ENCODE measurements at places on chromosomes 4 and X.

GRCh38 chr4:22238742-22239141 is 277.1 kb downstream of the ADGRA3 start:
- no peak for DNase-seq

DNA sequence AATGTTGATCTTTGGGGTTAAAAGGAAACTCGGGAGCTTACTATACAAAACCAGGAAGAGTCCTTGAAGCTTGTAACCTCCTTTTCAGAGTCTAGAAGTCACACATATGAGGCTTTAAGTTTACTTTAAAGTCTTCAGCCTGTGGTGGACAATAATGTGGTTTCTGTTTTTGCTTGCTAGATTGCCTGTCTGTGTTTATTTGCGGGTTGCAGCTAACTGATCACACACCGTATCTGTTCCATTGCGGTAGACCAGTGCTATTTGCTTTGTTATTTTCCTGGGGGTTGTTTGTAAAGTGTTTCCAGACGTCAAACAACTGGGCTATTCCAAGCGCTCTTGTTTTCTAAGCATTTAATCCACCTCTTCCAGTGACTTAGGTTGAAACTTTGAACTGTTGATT is 143.0 kb upstream of the GYPA start:
- no peak for DNase-seq

DNA sequence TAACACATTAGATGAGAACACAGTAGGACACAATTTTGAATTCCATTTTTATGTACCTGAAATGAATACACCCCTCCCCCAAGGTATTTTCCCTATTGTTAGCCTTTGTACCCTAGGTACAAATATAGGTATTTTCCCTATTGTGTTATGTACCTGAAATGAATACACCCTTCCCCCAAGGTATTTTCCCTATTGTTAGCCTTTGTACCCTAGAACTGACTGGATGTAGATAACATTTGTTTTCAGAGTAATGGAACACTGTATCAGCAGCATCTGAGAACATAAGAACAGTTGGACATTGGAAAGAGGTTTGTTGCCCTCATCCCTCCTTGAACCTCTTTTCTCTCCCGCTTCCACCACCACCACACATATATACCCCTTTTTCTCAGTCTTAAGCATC is 37.6 kb downstream of the YIPF6 start:
- no peak for DNase-seq

- no peak for DNase-seq
Observed at GRCh38 chr4:82500435-82501153, 61.2 kb downstream of the TMEM150C start.

- DNase-seq: no peak
Observed at GRCh38 chr4:138910195-138910913, 105.2 kb upstream of the NOCT start.

DNA sequence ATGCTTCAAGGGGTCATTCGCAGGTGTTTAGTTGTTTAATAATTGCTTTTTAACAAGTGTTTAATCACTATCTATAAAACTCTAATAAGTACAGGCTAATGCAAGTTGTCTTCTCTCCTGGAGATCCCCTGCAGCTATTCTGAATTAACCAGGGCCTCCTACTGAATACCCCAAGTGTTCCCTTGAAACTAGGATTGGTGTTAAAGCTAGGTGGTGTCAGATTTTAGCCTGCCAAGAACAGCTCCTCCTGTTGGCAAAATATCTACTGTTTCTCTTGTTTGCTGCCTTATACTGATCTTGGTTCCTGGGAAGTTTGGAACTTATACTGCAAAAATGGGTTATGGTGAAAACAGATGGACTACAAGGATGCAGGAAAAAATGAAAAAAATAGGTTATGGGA is 26.1 kb upstream of the TMEM154 start:
- DNase-seq: no peak

GRCh38 chr4:163744861-163745260 is 250.4 kb downstream of the TMA16 start:
- no peak for DNase-seq

GRCh38 chrX:6363188-6363587 is 134.5 kb upstream of the NLGN4X start:
- DNase-seq: no peak

- DNase-seq: no peak
Observed at GRCh38 chrX:48945517-48946348, 11.7 kb downstream of the OTUD5 start.

DNA sequence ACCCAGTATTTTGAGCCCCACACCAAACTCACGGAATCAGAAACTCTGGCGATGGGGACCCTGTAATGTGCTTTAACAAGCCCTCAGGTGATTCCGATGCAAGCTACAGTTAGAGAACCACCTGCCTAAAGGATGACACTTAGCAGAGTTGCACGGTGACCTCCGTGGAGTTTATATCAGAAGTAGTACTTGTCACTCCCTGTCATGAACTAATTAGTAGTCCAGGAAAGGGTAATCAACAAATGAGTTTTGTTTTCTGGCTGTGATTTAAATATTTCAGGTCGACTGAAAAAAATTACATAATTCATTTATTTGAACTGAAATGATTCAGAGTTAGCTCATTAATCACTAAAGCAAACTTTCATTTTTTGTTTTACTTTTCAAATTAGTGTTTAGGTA is 56.4 kb downstream of the TMA16 start:
- no peak for DNase-seq

DNA sequence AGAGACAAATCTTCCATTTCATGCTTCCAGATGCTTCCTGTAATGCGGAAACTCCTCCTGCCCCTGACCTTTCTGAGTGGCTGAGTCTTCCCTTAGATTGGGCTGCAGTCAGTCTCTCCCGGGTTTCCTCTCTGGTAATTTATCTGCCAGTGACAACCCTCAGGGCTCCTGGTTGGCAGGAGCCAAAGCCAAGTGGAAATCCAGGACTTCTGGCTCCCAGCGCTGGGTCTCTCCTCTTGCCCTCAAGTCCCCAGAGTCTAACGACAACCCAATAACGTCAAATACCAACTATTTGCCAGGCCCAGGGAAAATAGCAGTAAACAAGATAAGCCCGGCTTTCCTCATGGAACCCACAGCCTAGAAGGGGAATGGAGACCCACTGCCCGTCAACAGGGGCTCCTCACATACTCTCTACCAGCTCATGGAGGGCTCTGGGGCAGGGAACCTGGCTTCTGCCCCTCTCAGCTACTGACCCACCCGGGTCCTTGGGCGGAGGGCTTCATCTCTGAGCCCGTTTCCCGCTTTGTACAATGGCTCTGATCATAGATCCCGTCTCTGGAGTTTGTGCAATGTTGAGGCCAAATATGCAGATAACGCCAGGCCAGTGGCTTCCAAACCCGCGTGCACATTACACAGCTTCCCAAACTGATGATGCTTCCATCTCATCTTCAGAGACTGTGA is 1.1 kb upstream of the TBC1D14 start:
- DNase-seq: no peak

- no peak for DNase-seq
Observed at GRCh38 chr4:181503687-181504390, 739.4 kb upstream of the TENM3 start.

DNA sequence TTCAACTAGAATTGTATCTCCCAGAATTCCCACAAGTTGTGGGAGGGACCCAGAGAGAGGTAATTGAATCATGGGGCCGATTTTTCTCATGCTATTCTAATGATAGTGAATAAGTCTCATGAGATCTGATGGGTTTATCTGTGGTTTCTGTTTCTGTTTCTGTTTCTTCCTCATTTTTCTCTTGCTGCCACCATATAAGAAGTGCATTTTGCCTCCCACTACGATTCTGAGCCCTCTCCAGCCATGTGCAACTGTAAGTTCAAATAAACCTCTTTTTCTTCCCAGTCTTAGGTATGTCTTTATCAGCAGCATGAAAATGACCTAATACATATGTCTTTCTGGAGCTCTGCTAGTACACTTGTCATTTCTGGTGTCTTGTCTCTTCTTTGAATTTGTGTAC is 22.1 kb upstream of the OR13H1 start:
- DNase-seq: no peak

DNA sequence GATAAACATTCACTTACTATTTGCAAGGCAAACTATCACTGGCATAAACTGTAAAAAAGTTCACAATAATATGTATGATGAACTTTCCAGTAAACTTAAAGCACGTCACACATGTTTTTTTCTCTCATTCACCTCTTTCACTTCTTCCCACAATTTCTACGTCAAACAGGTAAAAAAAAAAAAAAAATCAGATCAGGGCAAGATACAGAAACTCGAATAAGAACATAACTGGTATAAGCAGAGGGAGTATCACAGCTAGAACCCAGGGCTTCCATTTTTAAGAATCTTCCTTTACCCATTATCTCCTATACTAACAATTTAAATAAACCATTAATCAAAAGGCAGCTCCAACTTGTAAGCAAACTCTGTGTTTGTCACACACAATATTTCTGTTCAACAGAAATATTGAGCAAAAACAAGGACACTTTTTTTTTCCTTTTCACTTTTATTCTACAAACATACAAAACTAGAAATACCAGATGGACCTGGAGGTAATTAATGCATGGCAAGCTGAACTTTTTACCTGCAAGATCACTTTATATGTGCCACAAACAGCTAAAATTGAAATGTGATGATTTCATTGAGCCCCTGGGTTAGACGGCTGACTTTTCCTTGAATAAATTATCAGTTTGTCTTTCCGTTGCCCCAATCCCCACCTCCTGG is 47.5 kb upstream of the NSUN7 start:
- DNase-seq: no peak

DNA sequence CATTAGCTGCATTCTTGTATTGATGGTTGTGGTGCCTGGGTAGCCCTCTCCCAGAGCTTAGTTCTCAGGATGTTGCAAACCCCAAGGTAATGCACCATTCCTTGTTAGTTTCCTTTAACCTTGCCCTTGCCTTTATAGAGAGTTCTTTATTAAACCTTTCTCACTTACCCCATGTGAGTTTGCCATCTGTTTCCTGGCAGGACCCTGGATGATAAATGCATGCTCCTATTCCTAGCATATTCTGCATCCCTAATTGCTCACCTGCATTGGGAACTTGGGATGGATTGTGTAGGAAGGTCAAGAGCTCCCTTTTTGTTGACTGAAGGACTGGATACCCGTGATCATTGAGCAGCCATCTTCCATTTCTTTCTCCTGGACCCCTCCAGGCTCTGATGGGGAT is 59.9 kb upstream of the AP1S2 start:
- DNase-seq: no peak

- no peak for DNase-seq
Observed at GRCh38 chr4:106344647-106344970, 24.0 kb downstream of the GIMD1 start.

GRCh38 chr4:86421461-86421860 is 61.6 kb upstream of the MAPK10 start:
- DNase-seq: no peak

GRCh38 chr4:8349664-8350236 is 80.2 kb downstream of the HTRA3 start:
- DNase-seq: no peak

GRCh38 chr4:109702950-109703663 is at the start of gene CASP6:
Gene CASP6 (minus strand): TSS chr4:109703445. CDS start chr4:109703395, 50 bp downstream.
- peak; percentile 21 for DNase-seq

DNA sequence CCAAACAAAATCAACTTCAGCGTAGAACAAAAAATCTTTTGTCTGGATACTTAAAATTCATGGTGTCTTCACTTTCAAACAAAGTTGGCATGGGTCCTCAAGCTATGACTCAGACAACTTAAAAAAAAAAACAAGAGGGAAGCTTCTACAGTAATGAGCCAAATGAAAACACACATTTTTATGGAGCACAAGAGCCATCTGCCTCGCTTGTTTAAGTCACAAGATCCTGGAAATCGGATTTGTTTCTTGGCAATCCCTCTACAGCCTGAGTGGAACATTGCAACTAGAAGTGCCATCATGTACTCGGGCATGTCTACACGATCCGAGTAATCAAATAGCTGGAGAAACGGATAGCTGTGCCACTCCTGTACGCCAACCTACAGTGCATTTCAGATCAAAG is 22.6 kb downstream of the LAMP2 start:
- no peak for DNase-seq

- no peak for DNase-seq
Observed at GRCh38 chr4:174629265-174629664, 107.0 kb upstream of the HPGD start.

DNA sequence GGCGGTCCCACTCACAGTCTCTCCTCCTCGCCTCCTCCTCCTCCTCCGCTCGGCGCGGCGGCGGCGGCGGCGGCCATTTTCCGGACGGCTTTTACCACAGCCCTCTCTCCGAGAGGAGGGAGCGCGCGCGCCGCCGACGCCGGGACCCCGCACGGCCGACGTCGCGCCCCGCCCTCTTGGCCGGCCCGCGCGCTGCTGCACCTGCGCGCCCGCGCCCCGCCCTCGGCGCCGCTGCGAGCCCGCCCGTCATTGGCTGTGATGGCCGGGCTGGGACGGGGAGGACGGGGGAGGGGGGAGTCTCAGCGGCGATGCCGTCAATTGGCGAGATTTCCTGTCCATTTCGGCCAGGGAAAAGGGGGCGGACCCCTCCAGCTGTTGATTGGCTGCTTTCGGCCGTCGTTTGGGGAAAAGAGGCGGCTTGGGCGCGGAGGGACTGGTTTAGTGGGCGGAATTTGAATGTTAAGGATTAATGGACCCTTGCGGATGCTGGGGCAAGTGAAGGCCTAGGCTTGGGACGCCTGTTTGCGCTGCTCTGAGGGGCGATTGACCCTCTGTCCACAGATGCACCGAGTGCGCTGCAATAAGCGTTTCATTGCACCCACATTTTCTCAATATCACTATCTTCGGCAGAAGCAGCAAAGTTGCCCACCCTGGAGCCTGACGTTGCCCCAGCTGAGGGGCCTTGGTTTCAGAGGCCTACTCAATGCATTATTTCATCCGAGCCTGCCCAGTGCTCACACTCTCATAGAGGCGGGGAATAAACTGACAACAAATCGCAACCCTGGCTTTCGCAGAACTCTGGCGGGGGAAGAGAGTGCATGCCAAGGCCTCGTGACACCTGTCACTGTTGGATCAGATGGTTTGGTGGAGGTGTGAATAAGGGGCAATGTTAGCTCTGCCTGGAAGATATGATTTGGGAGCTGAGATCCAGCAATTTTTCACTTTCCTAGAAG is at the start of gene MECP2:
MECP2 (minus strand) TSS at position 129 of the 953 bp plus-strand sequence.
- DNase-seq: peak; percentile 71

DNA sequence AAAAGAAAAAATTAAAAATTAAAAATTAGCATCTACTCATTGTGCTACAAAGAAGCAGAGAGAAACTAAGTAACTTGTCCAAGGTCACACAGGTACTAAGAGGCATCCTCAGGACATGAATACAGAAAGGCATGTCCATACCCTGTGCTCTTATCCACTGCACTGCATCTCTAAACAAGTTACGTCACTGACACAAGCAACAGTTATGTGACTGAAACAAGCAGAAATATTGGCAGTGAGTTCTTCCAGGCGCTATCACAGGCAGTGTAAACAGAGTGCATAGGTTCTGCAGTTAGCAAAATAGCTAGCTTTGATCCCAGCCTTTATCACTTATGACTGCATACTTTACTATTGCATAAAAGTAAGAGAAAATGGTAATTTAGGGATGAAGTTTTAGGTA is 7.9 kb downstream of the VEGFC start:
- no peak for DNase-seq

GRCh38 chrX:45422216-45422925 is 221.7 kb upstream of the DIPK2B start:
- DNase-seq: no peak

- DNase-seq: no peak
Observed at GRCh38 chrX:2566055-2566454, 65.3 kb upstream of the DHRSX start.
